ENCODE measurements at places on chromosomes 2 and 18.

GRCh38 chr2:126749537-126749936, 93.6 kb downstream of the GYPC start:
- peak; percentile 21 for DNase-seq

GRCh38 chr18:62576845-62577512, 54.2 kb downstream of the ZCCHC2 start:
- no peak for DNase-seq

GRCh38 chr2:166900700-166901099, 12.4 kb downstream of the XIRP2 start:
- DNase-seq, result no peak

GRCh38 chr18:28666216-28666615, 489.3 kb upstream of the CDH2 start:
- DNase-seq, result no peak

- DNase-seq, result no peak
These were observed 11.5 kb downstream of the SPATS2L start for GRCh38 chr2:200317975-200318374.

- no peak for DNase-seq
These were observed 77.7 kb downstream of the TRIM43 start for GRCh38 chr2:95669441-95669991.

DNA sequence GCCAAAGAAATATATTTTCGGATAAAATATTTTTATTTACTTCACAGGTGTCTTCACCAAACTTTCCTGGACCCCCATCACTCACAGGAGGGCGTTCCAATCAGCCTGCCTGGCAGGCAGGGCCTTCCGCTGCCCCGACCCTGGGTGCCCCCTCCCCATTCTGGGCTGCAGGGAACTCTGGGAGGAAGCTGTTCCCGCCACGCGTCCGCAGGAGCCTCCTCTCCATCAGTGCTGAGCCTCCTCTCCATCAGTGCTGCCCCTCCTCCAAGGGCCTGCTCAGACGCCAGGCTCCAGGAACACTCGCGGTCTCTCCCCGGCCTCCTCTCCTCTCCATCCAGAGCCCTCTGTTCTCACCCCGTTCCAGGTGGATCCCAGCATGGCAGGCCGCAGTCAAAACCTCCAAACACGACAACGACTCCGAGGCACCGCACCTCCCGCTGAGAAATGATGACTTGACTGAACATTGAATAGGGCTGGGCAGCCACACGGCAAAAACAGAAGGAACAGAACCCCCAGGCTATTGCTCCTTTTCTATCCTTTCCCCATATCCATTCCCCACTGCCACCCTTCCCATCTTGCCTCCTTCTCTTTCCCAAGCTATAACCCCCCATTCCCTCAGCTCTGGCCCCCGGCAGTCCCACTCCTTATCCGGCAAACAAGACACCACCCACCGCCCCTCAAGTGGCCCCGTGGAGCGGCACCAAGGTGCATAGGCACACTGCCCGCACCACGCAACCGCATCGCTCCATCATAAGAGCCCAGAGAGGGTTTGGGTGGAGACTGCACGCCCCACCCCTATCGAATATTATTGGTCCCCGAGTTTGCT, 268.6 kb upstream of the RAB6C start:
- DNase-seq, result no peak

DNA sequence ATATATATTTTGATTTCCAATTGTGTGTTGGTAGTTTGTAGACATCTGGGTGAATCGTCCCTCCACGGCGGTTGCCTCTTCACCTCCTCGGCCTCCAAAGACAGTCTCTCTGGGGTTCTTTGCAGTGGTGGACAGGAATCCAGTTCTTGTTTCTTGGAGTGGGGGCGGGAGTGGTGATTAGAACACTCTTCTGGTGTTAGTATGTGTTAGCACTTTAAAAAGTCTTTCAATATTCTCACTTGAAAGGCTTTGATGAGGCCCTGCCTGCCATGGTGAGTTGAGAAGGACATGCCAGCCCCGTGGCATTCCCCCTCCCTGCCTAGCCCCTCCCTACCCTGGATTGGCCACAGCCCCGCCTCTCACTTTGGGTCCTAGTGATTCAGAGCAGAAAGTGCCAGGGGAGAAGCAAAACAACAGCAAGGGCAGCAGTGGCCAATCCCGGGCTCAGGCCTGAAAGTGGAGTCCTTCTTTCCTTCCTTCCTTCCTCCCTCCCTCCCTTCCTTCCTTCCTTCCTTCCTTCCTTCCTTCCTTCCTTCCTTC, 316.8 kb upstream of the HS6ST1 start:
- no peak for DNase-seq

DNA sequence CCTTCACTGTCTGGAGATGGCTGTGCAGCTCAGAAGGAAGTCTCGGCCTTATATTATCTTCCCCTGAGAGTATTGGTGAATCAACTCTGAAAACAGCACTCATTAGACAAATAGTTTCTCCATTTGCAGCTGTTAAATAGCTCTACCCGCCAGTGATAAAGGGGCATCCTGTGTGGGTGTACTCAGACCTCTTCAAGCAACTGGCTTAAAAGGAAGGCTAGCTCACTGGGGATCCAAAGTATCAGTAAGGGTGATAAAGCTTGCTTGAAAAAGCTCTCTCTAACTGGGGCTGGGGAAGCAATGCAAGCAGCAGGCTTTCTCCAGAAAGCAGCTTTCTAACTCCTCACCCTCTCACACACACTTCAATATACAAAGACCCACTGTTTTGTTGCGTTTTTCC, 64.9 kb upstream of the PSMD14 start:
- no peak for DNase-seq

DNA sequence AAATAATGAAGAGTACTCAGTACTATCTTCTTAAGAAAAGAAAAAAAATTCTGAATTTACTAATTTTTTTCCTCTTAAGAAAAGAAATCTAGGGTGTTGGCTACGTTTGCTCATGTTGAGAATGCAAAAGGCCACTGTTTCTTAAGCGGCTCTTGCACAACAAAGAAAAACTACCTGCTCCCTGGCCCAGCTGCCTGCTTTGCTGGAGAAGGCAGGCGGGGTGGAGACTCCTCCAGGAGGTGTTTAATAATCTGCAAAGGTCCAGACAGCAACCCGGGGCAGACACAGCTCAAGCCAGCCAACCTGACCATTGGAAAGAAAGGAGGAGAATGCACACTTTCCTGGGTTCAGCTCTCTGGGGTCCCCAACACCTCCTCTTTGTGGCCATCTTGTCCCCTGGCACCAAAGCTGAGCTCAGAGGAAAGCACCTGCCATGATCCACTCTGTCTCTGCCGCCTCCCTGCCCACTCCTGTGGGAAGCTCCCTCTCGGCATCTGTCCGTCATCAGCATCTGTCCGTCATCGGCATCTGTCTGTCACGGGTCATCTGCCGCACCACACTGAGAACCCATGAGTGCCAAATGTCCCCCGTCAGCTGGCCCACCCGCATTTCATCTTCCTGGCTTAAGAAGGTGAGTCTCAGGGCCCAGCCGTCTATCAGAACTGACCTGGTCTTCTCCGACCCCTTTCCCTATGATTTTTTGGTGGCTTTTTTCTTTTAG, 11.9 kb downstream of the ZNF516 start:
- no peak for DNase-seq

DNA sequence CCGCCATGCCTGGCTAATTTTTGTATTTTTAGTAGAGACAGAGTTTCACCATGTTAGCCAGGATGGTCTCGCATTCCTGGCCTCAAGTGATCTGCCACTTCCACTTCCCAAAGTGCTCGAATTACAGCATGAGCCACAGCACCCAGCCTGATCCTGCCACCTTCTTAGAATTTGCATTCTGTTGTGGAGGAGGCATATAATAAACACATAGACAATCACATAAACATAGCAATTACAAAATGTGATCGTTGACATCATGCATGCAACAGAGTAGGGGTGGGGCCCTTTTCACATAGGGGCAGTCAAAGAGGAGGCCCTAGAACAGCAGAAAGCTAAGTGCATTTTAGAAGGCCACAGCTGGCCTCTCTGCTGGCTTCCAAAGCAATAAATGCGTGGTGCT, 39.9 kb upstream of the TSPYL6 start:
- no peak for DNase-seq

DNA sequence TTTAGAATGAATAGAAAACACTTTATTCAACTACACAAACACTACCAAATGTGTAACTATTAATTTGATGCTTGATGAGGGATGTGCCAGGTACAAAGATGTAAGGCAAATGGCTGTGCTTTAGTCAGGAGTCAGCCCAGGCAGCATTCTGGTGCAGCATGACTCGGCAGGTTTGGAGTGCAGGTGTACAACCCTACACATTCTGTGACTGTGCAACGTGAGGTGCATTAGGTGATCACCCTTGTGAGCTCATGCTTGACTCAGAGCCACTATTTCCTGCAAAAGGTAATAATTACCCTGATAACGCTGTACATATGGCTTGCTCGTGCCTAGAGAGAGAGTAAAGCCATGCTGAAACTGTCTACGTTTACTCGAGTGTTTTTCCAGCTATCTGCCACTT, 288.7 kb upstream of the DSEL start:
- DNase-seq, result no peak

DNA sequence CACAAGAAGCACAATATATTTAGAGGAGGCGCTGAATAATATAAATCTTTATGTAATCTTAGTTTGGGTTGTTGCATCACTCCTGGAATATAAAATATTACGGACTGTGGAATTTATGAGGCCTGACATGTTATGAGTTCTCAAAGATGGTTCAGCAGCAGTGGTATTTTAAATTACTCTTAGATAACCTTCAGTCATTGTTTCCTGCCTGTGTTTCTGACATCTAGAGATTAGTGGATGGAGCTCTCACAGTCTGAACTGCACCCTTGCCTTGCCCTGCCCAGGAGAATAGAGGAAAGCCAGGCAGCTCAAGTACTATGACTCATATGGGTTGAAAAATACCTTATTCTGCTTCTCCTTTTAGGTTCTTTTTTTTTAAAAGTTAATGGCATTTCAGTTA, 70.0 kb downstream of the ACSL3 start:
- no peak for DNase-seq

DNA sequence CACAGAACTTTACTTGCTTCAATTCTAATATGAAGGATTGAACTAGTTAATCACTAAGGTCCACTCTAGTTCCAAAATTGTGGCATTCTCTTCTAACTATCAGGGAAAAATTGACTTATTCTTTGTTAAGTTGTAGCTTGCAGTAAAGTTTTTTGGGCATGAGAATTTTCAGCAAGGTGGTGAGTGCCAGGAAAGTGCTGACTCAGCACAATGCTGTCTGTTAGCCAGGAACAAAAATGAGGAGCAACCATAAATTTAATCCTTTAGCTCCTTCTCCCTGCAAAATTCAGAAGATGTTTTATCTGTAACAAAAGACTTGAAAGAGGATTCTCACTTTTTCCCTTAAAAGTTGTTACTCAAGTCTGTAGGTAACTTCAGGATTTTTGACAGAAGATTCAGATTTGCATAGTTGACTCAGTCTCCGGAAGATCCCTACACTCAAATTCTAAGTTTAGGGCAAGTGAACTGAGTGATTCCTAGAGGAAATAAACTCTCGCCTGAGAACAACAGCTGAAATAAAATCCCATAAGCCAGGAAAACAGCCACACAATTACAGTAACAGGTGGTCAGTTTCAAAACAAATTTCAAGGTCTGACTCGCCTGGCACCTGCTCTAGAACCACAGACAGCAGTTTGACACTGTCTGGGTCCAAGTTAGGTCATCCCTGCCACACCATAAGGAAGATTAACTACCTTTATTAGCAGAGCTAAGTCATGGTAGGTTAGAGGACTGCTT, 20.2 kb upstream of the DARS1 start:
- no peak for DNase-seq

GRCh38 chr2:118654945-118655344, 192.5 kb downstream of the EN1 start:
- no peak for DNase-seq

- DNase-seq, result no peak
These were observed 104.9 kb upstream of the ITPRID2 start for GRCh38 chr2:181786371-181787228.

- no peak for DNase-seq
These were observed 192.9 kb downstream of the TFCP2L1 start for GRCh38 chr2:121092095-121092494.

GRCh38 chr2:162258169-162258568, 14.9 kb upstream of the FAP start:
- no peak for DNase-seq

GRCh38 chr2:184597571-184597991, 748 bp upstream of the ZNF804A start:
- no peak for DNase-seq

DNA sequence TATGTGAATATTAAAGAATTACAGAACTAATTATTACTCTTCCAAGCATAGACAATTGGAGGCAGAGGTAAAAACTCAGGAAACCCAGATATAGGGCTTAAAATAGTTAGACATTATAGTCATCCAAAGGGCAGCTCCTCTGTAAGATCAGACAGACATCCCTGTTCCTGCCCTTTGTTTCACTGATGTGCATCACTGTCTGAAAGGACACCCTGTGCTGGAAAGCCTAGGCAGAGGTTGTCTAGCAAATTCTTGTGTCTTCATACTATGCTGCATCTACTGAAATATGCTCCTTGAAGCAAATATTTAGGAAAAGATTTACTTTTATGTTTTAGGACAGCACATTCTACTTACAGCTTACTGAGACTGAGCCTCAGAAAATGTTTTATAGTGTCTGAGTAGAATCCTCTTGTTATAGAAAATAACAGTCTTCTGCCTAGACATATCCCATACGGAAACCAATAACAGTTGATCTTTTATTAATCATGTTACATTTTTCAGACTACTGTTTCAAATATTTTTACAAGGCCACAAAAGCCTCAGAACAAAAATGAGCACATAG, 977.3 kb upstream of the CDH2 start:
- DNase-seq, result no peak

DNA sequence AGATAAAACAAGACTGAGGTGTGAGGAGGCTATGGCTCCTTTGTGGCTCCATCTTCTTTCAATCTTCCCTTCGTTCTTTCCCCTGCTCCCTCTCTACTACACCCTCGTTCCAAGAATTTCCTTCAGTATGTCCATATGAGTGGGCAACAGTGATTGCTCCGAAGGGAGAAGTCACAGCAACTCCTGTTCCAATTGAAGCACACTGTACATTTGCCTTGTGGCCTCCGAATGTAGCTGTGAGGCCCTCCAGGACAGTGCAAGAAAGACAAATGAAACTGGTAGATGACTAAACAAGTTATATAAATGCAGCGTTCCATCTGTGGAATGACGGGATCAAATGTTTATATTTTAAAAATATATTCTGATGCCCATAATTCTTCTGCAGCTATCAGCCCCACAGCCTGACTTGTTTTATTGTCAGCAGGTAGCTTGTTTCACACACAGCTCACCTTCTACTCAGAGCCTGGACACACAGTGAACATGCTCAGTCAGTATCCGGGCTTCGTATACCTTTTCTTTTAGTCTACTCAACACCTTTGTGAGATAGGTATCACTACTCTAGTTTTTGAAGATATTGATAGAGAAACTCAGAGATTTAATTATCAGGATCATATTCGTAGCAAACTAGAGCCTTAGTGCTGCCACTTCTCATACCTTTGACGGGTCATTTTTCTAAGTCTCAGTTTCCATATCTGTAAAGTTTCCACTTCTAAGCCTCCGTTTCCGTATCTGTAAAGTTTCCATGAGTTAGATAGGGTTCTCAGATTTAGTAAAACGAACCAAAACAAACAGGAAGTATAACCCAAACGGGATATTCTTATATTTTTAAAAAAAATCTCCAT, 216.7 kb upstream of the STON1 start:
- peak; percentile 38 for DNase-seq

GRCh38 chr2:149099298-149099697, 60.8 kb downstream of the LYPD6B start:
- no peak for DNase-seq

- DNase-seq, result peak; percentile 3
These were observed 140.0 kb downstream of the MEIS1 start for GRCh38 chr2:66574701-66575624.

Measured in CD4-positive, alpha-beta T cell treated with Interleukin-21 for 1 hour (primary cell).